ENCODE measurements at places on chromosomes 12 and 14.

DNA sequence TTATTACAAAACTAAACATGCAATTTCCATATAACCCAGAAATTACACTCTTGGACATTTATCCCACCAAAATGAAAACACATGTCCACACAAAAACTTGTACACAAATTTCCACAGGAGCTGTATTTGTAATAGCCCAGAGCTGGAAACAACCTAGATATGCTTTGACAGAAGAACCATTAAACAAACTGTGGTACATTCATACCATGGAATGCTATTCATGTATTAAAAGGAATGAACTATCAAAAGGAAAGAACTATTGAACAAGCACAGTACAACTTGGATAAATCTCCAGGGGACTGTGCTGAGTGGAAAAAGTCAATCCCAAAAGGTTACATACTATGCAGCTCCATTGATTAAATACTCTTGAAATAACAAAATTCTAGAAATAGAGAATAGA is 35.8 kb upstream of the ERGIC2 start:
- DNase-seq: no peak

GRCh38 chr12:4812624-4813327 is 92.6 kb downstream of the GALNT8 start:
- no peak for DNase-seq

DNA sequence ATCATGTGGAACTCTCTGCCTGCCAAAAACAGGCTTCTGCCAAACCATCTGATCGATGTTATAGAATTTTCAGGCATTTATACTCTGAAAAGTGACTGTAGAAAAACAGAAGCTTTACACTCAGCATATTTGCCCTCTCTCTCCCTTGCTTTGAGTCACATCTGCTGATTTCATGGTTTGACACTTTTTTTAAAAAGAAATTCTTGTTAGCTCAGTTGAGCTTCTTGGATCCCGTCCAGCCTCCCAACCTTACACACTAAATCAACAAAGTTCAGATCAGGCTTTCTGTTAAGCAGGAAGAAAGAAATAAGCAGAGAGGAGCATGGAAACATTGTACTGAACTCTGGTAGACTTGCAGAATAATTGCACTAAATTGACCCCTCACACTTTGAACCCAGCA is 193.6 kb upstream of the SEL1L start:
- DNase-seq: no peak

DNA sequence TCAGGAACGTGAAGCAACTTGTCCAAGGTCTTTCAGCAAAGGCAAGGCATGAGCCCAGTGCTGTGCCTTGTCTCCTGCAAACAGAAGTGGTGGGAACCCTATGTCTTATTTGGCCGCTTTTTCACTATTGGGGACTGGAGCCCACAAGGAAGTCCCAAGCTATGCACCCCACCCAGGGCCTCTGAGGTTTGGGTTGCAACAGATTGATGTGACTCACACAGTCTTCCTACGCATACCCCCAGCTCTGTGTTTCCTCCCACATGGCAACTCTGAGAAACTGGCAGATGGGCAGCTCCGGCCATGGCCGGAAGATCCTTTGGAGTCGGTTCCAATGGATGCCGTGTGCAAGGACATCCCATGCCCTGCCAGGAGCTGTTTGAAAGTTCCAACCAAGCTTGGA is 28.3 kb upstream of the CMKLR1 start:
- no peak for DNase-seq

DNA sequence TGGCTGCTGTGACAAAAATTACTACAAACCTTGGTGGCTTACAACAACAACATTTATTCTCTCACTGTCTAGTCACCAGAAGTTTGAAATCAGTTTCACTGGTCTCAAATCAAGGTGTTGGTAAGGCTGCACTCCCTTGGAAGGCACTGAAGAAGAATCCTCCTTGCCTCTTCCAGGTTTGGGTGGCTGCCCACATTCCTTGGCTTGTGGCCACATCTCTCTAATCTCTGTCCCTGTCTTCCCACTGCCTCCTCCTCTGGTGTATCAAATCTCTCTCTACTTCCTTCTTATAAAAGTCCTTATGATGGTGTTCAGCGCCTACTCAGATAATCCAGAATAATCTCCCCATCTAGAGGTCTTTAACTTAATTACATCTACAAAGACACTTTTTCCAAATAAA is 31.0 kb downstream of the PLCZ1 start:
- DNase-seq: no peak

DNA sequence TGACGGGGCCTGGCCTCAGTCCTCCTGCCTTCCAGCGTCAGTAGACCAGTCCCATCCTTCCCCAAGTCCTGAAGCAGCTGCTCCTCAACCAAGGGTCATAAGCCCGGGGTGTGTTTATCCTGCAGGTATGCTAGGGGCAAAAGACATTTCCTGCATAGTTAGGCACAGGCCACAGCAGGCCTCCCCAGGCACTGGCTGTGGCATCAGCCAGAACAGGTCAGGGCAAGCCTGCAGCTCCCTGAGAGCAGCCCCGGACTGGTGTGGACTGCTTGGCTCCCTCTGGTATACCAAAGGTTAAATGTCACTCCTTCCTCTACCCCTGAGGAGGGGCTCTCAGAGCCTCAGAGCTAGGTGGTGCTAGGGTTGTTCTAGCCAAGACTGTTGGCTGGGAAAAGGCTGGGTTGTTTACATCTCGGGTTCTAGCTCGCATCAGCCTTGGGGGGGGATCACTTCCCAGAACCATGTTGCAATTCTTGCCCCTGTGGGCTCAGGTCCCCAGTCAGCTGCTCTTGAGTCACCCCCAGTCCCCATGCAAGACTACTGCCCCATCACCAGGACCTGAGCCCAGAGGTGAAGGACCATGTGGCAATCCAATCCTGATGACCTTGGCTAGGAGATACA is 2.9 kb downstream of the MMP14 start:
- DNase-seq: no peak

GRCh38 chr12:12365931-12366431 is 9.1 kb downstream of the BORCS5 start:
- no peak for DNase-seq

DNA sequence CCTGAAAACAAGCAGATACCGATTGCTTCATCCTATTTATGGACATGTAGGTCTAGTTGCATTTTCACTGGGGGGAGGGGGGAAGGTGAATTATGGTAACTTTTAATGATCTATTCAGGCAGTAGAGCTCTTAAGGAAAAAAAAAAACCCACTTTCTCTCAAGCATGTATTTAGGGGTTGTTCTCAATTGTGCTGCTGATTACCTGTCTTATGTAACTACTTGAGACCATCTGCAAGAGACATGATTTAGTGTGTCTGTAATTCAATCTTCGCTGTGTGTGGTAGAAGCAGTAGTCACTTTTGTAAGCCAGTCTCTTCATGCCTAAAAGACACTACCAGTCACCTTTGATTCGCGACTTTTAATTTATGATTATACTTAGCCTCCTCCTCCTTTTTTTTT is 8.9 kb downstream of the CALM1 start:
- DNase-seq: no peak

GRCh38 chr12:68240975-68241374 is 12.4 kb downstream of the IL22 start:
- DNase-seq: no peak

GRCh38 chr12:23929906-23930305 is 19.6 kb downstream of the SOX5 start:
- DNase-seq: no peak

GRCh38 chr14:59308673-59309072 is 120.2 kb downstream of the DAAM1 start:
- no peak for DNase-seq

DNA sequence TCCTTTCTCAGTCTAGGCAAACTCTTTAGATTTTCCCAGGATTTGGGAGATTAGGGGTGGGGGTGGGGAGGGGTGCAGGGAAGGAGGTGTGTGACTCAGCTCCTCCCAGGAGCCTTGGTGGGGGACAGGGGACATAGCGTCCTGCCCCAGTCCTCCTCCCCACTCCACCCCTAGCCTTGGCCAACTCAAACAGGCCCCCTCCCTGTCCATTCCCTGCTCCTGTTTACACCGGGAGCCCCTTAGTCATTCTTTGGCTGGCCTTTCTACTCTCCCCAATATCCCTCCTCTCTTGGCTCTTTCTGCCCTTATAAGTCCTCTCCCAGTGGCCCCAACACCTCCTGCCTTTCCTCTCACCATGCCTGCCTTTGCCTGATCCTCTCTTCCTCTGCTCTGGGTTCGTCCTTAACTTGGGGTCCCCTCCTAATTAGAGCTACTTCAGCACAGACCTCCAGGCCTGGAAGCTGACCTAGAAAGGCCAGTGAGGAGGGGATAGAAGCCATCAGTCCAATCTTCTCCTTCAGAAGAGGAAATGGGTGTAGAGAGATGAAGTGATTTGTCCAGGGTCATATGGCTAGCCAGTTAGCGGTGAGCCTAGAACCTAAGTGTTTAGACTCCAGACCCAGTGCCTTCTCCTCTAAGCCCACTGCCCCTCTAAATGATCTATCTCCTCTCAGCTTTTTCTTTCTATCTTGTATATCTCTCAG is 2.3 kb upstream of the ITGA5 start:
- no peak for DNase-seq

GRCh38 chr12:92556637-92557421 is 146.0 kb upstream of the PLEKHG7 start:
- no peak for DNase-seq

- no peak for DNase-seq
Observed at GRCh38 chr12:46965880-46966279, 113.5 kb upstream of the PCED1B start.

- no peak for DNase-seq
Observed at GRCh38 chr12:25734529-25735180, 181.6 kb upstream of the LMNTD1 start.

- no peak for DNase-seq
Observed at GRCh38 chr12:116881877-116882507, 751 bp upstream of the HRK start.

DNA sequence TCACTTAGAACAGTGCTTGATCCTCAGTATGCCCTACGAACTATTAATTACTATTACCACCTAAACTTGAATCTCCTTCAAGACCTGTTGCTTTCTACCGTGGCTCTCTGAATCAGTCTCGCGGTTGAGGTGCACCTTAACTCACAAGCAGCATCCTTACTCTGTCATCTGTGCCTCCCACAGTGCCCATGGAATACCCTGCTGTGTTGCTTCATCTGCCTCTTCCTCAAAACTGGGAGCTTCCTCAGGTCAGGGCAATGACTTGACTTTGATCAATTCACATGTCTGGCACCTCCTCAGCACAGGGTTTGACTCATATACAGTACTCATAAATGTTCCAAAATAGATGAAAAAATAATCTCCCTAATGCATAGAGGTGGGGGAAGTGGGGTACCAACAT is 305.9 kb downstream of the NUAK1 start:
- no peak for DNase-seq

DNA sequence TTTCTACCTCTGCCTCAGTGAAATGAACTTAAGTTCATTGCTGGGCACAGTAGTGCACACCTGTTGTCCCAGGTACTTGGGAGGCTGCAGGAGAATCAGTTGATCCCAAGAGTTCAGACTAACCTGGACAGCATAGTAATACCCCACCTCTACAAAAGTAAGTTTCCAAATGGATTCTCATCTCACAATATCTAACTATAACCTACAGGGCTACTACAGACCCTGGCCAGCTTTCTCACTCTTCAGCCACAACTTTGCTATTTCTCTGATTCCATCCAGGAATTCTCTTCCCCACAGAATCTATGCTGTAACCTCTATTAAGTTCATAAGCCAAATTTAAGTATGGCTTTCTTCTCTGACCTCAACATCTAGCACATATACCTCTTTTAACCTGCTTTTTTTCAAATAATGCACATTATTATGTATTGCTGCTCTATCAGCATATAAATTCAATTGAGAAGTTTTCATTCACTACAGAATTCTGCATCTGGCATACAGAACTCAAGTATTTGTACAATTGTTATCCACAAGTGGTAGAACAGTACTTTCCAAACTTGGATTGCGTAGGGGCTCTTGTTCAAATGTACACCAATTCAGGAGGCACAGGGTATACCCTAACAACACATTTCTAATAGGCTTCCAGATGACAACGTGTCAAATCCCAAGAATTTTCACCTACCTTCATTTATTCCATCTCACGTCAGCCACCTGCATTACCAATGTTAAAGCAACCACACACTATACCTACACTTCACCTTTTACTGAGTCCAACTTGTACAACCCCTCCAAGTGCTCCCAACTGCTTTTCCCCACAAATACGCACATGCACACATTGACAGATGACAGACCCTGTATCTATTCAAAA is 3.8 kb downstream of the RPS29 start:
- no peak for DNase-seq
